ENCODE measurements at places on chromosomes 4 and X.

DNA sequence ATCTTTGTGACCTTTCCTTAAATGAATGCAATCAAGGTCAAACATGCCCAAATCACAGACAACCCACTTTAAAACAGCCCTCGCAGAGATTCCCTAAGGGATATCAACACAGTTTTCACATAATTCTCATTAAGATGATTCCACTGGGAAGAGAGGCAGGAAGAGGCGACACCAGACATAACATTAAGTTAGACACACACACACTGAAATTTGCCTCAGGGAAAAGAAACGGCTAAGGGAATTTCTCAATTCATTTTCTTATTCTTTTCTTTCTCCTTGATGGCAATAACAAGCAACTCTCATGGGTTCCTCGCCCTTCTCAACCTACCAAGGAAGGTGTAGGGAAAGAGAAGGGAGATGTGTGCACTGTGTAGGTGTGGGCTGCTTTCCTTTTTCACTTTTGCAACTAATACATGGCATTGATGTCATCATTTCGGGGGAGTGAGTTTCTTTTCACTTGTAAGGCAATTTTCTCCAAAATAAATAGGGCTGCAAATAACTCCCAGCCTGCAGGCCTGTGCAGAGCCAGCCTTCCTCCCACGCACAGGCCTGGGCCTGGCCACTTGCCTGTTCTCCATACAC, 41.4 kb downstream of the SOD3 start:
- DNase-seq, result no peak

- no peak for DNase-seq
Measured at GRCh38 chr4:106875340-106875739, 160.8 kb downstream of the DKK2 start.

DNA sequence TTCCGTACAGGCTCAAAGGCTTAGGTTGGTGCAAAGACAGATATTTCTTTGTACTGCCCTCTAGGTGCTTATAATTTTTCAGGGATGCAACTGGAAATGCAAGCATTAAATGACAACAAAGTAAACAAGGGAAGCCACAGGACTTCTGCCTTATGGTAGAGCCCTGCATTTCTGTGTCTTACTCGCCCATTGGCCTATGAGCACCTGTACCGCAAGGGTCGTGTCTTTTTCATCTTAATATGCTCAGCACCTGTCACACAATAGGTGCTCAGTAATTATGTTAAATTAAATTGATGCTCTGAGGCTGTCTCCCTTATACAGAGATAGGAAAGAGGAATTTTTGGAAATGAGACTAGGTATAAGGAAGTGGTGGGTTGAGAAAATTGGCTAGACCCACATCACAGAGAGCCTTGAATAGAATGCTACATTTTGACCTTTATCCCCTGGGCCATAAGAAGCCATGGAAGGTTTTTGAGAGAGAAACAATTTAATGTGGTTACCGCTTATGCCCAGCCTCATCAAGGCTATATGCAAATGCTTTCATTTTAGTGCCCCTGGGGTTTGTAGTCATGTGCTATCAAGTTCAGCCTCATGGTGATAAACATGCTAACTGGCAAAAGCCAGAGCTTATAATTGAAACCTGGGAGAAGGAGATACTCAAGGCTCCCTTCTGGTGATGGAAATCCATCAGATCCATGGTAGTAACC, 16.3 kb downstream of the VSIG4 start:
- DNase-seq, result no peak

GRCh38 chr4:78517050-78517652, 34.4 kb upstream of the ANXA3 start:
- DNase-seq, result no peak

All from substantia nigra (tissue), 51 donors.